ENCODE measurements at places on chromosomes 3 and 15.

DNA sequence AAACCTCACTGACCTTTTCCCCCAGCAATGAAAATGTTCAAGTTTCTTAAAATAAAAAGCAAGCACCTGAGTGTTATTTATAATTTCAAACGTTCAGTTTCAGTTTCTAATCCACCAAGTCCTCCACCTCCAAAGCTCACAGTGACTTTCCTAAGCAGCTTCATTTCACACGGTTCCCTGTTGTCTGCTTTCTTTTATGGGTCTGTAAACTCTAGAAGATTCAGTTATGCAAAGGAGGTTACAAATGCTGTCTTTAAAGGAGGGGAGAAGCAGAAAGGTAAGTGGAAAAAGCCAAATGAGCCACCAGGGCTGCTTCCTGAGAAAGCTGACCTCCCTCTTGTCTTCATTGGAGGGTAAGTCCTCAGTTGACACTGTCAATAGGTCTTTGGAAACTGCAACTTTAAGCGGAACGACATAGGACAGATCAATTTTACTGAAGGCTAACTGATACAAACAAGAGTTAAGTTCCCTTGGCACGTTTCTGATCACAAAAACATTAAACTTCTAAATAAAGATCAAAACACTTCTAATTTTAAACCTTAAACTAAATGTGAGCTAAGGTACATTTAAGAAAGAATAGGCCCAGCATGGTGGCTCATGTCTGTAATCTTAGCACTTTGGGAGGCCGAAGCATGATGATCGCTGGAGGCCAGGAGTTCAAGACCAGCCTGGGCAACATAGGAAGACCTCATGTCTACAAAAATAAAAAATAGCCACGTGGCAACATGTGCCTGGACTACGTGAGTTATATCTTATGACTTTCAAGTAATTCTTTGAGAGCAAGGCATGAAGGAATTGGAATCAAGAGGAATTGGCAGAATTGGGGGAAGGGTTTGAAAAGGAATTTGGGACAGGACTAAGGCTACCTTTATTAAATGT, 151.9 kb upstream of the UBE2E1 start:
- DNase-seq: peak; percentile 32

- no peak for DNase-seq
These were observed 1.9 kb downstream of the MRPS25 start for GRCh38 chr3:15063238-15063637.

GRCh38 chr15:56973463-56973862, 55.0 kb downstream of the TCF12 start:
- no peak for DNase-seq

- DNase-seq: no peak
These were observed 624.2 kb downstream of the NTRK3 start for GRCh38 chr15:87632364-87632763.

- no peak for DNase-seq
These were observed 21.3 kb downstream of the MLH1 start for GRCh38 chr3:37014620-37015019.
